B cell (primary cell): ENCODE measurements at places on chromosomes 11 and 22.

DNA sequence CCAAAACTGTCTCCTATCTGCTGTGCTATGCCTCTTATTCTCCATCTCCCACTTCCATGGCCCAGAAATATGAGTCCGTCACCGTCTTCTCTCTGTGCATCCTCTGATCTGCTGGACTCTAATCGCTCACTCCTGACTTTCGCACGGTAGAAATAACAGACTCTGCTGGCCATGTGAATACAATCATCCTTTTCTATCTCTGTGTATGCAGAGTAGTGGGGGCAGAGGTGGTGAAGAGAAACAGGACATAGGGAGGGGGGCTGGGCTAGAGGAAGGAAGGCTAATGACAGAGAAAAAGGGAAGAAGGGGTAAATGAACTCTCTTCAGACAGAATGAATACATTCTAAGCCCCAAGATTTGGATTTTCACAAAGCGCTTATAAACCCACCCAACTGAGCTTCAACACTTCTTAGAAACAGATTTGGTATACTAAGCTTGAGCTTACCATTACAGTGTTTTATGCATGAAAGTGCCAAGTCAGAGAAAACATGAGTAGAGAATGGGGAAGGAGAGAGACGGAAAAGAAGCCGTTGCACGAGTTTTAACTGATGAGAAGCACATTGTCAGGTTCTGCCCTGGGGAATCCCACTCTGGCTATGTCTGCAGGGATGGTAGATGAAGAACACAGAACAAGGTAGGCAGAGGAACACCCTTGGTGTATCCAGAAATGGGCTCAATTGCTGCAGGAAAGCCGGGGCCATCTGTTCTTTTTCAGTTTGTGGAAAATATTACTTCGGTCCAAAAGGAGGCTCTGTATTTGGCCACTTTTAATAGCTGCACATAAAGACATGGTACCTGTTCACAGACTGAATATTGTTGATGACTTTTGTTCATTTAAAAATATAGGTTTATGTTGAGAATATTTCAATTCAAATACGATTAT, 324.7 kb downstream of the ETS1 start:
- DNase-seq = peak; percentile 54

DNA sequence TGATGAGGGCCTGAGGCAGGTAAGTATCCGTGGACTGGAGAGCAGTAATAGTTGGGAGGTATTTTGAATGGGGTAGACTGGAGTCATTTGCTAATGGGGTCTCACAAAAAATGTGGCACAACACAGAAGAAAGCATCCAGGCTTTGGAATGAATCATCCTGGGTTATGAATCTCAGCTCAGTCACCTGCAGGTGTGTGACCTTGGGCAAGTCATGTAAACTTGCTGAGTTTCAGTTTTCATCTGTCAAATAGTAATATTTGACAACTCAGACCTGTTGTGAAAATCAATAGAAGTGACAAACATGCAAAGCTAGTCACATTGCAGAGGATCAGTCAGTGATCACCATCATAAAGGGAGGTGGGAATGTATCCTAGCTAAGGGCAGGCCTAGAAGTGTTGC, 232.0 kb upstream of the TENM4 start:
- DNase-seq = no peak

GRCh38 chr11:66749091-66749490, 20.1 kb upstream of the SPTBN2 start:
- DNase-seq = no peak

- no peak for DNase-seq
Observed at GRCh38 chr11:125925247-125925740, 20.6 kb upstream of the VSIG10L2 start.

DNA sequence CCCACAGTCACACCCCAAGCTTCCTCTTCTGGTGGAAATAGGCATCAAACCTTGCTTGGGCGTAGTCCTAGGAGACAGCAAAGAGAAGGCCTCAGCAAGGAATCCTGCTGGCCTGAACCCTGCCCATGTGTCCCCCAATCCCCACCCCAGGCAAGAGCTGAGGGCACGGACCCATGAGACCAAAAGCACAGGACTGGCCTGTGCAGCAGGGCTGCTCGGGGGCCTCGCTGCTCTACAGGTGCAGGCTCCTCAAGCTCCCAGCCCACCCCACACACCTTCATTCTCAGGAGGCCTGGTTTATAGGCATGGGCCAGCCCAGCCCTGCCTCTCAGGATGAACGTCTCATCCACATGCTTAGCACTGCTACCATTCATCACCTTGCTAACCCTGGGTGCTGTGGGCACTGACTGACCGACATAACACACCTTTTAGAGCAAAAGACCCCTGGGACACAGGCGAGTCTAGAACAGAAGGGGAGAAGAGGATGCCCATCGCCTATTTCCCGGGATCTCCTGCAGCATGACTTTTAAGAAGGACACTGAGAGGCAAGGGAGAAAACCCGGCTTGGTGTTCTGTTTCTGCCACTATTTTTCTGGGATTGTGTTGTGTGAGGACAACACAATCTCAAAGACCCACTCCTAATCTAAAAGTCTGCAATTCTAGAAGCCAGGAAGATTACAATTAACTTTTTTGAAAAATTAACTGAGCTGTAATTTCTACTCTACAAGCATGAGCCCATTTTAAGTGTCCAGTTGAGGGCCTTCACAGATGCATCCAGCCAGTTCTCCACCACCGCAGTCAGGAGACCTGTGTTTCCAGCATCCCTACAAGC, 15.4 kb downstream of the TCIRG1 start:
- DNase-seq = no peak

DNA sequence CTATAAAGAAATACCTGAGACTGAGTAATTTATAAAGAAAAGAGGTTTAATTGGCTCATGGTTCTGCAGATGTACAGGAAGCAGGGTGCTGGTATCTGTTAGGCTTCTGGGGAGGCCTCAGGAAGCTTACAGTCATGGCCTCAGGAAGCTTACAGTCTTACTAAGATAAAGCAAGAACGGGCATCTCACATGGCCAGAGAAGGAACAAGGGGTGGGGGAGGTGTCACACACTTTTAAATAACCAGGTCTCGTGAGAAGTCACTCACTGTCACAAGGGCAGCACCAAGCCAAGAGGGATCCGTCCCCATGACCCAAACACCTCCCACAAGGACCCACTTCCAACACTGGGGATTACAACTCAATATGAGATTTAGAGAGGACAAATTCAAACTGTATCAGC, 192.8 kb upstream of the B3GAT1 start:
- no peak for DNase-seq

DNA sequence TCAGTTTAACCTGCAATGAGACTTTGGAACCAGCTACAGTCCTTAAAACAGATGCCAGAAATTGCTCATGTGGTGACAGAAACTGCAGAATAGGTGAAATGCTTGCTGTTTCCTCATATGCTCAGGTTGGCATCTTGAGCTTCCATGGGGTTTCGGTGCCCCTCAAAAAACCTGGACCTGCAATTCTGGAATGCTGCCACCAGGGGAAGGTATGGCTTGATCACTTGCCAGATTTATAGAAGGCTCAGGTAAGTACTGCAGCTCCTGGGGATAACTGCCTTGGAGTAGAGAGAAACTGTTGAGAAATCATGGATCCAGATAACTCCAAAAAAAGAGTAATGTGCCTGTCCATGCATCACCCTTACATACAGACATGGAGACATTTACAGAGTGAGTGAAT, 113.0 kb downstream of the CTTN start:
- no peak for DNase-seq

DNA sequence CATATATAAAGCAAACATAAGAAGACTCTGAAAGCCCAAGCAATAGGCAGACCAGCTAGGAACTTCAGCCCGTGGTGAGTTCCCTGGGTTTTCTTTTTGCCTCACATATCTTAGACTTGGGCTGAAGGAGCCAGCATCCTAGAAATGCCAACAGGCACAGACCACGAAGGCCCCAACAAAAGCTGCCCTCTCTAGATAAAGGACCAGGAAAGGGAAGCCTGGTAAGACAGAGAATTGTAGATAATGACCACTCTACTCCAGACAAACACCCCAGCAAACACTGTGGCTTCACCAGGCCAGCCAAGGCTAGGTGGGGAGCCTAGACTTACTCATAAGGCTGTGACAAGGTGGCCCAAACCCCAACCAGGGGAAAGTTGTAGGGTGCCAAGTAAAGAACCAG, 11.2 kb downstream of the GAL start:
- no peak for DNase-seq

GRCh38 chr11:31445621-31446020, 63.8 kb downstream of the IMMP1L start:
- DNase-seq = no peak

- DNase-seq = no peak
Observed at GRCh38 chr22:29374401-29374800, 14.0 kb downstream of the AP1B1 start.

- DNase-seq = no peak
Observed at GRCh38 chr22:29903371-29903770, 20.4 kb downstream of the MTMR3 start.

DNA sequence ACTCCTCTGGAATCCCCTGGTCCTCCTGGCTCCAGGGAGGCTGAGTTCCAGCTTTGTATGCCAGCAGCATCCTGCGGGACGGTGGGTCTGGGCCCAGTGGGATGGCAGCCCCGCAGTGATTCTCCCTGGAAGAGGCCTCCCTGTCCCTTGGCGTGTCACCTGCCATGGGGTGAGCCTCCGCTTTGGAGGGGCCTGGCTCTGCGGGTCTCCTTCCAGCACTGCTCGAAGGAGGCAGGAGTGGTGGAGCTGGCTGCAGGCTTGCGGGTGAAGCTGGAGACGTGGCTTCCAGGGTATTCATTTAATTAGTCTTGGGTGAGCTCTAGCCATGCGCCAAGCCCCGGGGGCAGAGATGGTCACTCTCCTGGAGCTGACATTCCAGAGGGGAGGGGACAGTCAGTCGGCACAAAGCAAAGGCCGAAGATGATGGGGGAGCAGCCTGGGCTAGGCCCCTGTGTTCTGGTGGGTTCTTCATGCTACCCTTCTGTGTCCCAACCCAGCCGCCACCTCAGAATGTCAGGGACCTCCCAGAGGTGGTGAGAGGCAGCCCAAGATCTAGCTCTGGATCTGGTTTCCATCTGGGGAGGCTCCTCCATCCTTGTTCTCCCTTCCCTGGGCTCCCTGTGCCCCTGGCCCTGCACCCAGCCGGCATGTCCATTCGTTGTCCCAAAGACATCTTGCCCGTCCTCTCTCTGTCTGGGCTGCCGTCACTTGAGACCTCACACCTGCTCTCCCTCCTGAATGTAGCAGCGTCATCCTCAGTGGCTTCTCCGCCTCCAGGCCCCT, 1332.5 kb downstream of the BRD1 start:
- DNase-seq = no peak

- peak; percentile 10 for DNase-seq
Observed at GRCh38 chr22:21984793-21985192, 2.2 kb upstream of the TOP3B start.

GRCh38 chr11:74085542-74085892, 76.6 kb upstream of the UCP3 start:
- DNase-seq = no peak

DNA sequence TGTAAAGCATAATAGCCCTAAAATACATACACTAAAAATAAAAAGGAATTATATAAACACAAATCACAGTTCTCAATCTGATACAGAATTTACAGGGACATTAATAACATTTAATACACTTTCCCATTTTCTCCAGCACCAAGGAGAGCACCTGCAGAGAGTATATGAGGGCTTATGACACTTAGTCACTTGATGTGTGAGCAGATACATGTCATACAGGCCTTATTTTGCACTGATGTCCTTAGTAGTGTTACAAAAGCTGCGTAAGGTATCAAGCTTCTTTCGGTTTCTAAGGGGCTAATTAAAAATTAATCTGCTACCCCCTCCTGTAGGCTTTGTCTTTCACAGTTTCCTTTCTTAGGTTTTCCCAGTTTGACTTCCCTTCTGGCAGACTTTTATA, 61.3 kb downstream of the TRIM44 start:
- DNase-seq = no peak

GRCh38 chr11:120215634-120216033, 4.8 kb downstream of the OAF start:
- DNase-seq = no peak

DNA sequence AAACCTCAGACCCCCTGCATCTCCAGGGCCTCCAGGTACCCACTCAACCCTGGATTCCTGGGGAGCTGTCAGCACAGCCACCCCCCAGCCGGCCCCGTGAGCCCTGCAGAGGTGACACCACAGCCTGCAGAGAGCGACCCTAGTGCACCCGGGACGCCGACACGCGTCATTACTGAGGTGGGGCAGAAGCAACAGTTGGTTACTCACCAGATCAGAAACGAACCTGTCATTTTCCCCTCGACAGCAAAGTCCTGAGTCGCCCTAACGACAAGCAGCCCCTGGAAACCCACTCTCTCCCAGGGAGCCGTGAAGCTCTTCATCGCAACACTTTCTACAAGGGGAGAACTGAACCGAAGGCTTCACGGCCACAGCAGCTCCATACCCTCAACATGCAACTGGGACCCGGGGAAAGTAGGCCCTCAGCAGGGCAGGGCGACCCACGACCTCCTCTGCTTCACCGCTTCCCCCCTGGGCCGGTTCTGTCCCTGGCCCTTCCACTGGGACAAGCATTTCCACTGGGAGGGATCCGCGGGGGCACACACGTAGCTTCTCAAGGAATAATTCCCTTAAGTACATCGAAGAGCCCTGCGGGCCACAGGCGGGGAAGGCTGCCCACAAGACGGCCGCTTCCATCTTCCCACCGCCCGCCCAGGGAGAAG, 1.6 kb downstream of the BRD1 start:
- peak; percentile 44 for DNase-seq

DNA sequence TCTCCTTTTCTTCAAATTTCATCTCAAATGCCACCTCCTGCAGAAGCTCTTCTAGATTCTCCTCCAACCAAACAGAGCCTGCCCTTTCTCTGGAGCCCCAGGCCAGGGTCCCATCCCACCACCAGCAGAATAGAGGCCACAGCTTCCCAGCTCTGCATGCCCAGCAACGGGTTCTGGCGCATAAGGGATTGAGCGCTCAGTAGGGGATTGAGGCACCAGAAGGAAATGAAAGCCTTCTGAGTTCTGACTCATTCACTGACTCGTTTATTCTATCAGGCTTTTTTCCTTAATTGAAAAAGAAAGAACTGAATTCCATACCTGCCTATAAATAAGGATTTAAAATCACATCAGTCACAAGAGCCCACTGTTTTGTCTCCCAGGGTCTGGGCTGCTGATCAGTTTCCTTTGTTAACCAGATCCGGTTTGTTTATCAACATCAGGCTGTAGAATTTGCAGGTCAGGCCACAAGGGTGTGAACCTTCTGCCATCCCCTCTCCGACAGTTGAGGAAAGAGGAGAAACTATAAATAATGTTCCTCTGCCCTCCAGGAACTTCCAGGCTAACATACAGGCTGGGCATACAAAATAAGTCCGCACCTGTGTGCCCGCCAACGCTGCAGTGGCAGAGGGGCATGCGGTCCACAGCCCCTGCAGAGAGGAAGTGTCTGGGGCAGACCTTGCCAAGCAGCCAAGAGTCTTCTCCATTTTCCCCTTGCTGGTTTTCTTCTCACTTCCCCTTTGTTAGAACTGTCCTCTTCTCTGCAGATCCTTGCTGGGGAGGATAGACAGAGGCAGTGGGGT, 63.5 kb upstream of the PRDM11 start:
- peak; percentile 78 for DNase-seq
